NCI-H510A (cell line): ENCODE measurements at places on chromosomes 11 and 22.

GRCh38 chr11:1511937-1512496, 25.4 kb upstream of the MOB2 start:
- no peak for DNase-seq

DNA sequence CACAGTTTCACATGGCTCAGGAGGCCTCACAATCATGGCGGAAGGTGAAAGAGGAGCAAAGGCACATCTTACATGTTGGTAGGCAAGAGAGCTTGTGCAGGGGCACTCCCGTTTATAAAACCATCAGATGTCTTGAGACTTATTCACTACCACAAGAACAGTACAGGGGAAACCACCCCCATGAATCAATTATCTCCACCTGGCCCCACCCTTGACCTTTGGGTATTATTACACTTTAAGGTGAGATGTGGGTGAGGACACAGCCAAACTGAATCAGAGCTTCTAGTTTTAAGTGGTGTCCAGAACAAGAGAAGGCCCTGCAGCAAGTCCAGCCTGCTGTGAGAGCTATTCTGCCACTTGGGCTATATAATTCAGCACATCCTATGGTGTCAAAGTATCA, 493.7 kb downstream of the ETS1 start:
- DNase-seq, result no peak

DNA sequence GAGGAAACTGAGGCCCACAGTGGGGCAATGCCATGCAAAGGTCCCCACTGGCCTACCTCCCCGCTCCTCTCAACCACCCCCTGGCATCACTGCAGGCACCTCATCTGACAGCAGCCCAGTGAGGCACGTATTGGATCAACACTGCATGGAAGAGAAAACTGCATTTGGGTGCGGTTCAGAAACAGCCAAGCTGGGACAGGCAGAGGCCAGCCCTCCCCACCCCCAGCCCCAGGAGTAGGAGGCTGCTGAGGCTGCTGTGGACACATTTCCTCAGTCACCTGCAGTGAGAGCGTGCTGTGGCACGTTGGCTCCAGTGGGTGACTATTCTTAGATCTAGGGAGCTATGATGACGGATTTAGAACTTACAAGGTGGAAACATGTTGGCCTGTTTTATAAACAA, 63.7 kb downstream of the KCNC1 start:
- DNase-seq, result no peak

GRCh38 chr11:15764948-15765347, 591.4 kb downstream of the SOX6 start:
- DNase-seq, result no peak

DNA sequence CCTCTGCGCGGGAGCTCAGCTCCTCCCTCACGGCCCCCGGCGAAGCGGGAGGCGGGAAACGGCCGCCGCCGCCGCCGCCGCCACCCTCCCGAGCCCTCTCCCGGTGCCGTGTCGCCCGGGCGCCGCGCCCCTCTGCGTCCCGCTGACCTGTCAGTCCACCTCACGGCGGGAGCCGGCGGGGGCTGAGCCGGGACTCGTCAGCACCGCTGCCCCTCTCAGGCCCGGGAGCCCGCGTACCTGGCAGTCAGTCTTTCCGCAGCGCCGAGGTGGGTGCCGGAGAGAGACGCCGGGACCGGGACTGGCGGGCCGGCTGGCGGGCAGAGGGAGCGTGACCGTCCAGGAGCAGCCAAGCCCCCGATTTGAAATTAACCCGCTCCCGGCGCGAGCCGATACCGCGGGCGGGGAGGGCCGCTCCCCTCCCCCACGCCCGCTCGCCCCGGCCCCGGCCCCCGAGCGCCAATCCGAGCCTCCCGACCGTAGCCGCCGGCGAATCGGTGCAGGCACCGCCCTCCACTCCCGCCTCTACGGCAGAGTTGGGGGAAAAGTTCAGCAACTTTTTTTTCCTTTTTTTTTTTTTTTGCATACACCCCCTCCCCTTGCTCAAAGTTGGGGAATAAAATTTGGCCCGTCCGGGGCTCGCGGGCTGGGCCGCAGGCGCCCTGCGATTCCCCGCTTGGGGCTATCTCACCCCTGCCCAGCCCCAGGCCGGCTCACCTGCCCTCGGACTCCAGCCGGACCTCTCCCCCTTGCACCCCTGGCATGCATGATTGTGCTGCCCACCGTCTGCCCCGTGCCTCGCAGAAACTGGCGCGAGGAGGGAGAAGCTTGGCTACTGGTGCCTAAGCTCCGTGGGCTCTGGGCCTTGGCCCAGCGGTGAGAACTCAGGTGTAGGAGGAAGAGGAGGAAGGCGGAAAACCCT, 774 bp upstream of the E2F8 start:
- no peak for DNase-seq

DNA sequence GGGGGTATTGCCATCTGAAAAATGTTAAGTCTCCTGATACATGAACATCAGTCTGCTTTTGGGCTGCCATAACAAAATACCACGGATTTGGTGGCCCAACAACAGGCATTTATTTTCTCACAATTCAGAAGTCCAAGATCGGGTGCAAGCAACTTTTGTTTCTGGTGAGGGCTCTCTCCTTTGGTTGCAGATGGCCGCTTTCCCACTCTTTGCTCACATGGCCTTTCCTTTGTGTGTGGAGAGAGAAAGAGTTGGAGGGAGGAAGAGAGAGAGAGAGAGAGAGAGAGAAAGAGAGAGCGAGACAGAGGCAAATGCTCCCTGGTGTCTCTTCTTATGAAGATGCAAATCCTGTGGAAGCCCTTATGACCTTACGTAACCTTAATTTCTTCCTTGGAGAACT, 2.5 kb upstream of the KRTAP5-2 start:
- no peak for DNase-seq

DNA sequence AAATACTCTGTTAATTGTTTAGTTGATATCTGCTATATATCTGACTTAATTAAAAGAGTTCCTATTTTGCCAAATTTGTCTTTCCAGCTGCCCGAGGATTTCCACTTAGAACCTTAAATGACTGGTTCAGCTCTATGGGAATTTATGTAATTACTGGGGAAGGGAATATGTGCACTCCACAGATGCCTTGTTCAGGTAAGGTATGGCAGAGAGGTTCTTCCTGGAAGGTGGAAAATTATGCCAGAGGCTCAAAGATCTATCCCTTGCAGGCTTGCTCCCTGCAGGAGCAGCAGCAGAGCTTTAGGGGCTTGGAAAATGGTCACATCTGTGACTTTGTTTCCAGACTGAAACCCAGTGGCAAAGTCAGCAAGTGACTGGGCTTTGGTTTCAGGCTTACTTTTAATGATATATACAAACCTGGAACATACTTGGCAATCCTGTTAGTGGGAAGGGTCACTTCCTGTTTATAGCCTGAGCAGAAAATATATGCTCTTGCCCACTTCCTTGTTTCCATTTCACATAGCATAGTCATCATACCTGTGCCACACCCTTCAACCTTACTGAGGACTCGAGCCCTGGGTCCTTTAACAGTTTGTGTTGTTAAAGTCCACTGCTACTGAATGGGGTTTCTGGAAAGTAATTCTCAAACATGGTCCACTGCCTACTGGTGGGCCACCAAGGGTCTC, 23.7 kb downstream of the WBP2NL start:
- no peak for DNase-seq
